A549 treated with ZK216348 at 1 μM for 4 hours (cell line): ENCODE measurements at places on chromosomes 7 and 10. TPM values are rescaled to one million over a fixed set of nuclear protein-coding genes. Genes with fewer than 3 reads are reported as not detected.

BAG3 gene
- total RNA-seq, result 153 to 221 TPM (median 220 TPM) in 5 replicates

FOXI2 gene
- total RNA-seq, result not detected in 5 replicates

GDF2 gene
- total RNA-seq, result not detected in 5 replicates

CNPY1 gene
- not detected in 5 replicates for total RNA-seq
